Stimulated activated CD8-positive, alpha-beta memory T cell treated with anti-CD3 and anti-CD28 coated beads, Interleukin-7, amount 100 ng/mL, for 48 hours (primary cell): ENCODE measurements at places on chromosomes 5 and 9.

GRCh38 chr5:144086295-144086694, 84.2 kb downstream of the YIPF5 start:
- no peak for DNase-seq

GRCh38 chr5:159174511-159175168, 34.7 kb downstream of the RNF145 start:
- no peak for DNase-seq

- no peak for DNase-seq
These were observed 2.3 kb downstream of the SMIM3 start for GRCh38 chr5:150780816-150781221.

DNA sequence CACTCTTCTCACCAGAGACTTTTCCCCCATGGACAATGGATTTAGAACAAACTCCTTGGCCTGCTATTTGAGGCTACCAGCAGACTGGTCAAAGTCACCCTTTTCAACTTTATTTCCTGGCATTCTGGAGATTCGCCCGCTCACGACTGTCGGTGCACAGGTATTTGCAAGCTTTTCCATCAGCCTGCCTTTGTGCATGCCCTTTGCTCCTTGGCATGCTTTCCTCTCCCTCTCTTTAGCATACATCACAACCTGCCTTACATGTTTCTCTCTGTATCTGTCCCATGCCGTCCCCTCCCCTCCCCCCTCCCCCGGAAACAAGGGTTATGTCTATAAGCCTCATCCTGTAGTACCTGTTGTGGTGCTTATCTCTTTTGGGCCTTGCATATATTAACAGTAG, 257.1 kb downstream of the AOPEP start:
- no peak for DNase-seq

GRCh38 chr9:121770415-121771273, 119.2 kb downstream of the DAB2IP start:
- DNase-seq, result no peak

DNA sequence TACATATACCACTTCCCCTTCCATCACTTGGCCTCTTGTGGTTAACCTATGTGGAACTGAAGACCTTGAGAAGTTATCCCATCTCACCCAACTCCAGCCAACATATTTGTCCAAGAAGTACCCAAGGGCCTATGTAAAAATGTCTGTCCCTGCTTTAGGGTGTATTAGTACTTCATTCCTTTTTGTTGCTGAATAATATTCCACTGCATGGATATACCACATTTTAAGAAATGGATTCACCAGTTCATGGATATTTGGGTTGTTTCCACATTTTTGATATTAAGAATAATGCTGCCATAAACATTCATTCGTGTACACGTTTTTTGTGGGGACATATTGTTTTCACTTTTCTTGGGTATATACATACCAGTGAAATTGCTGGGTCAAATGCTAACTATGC, 28.6 kb downstream of the IDNK start:
- no peak for DNase-seq
